ENCODE measurements at places on chromosomes 12 and 14. TPM values are rescaled to one million over a fixed set of nuclear protein-coding genes. Genes with fewer than 3 reads are reported as not detected.

GATC gene
- total RNA-seq: 20.2 TPM

SERPINA12 gene
- not detected for total RNA-seq

DNA sequence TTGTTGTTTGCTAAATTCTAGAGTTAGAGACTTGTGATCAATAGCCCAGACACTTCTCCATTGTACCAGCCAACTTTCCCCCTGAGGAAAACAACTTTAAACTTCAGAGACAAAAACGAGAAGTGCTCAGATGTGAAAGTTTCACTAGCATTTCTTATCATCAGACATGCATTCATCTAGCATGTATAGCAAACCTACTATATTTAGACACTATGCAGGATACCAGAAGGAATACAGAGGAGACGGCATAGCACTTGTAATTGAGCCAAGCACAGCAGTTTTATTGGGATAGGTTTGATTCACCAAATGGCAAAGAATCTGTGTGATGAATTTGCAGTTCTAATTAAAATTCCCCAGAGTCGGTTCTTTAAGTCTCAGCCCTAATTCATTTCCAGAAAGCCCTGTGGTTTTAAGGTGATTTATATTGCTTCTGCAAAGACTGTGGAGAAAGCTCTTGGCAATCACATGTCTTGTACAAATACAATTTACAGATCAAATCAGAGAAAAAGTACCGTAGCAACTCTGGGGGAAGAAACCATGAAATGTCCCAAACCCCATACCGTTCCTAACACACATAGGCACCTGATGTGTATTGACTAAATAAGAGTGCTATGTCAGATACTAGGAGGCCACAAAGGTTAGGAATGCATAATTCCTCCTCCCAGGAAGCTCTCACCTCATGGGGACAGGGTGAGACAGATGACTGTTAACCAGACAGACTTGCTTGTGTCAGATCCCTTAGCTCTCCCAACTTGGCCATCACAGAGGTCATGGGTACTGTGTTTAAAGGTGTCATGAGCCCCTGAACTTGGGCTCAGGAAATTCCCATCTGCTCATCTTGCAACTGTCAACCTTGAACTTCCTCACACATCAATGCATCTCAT is 69.6 kb upstream of the KRAS start:
- H3K4me1 ChIP-seq: peaks cover 9% of the 10 kb centered on the region
- H3K27ac ChIP-seq: no peak overlapping the region
- no peaks in the 10 kb centered on the region for H3K36me3 ChIP-seq
- H3K4me3 ChIP-seq: no peak overlapping the region
- peaks cover 14% of the 10 kb centered on the region for H3K27me3 ChIP-seq

SRSF5 gene
- total RNA-seq: 178 TPM

PLEKHD1 gene
- total RNA-seq: not detected

- no peak overlapping the region for H3K27ac ChIP-seq
- peaks cover 18% of the 10 kb centered on the region for H3K4me1 ChIP-seq
- peaks cover 4% of the 10 kb centered on the region for H3K27me3 ChIP-seq
- peak; percentile 37 for DNase-seq
- H3K36me3 ChIP-seq: no peaks in the 10 kb centered on the region
- H3K4me3 ChIP-seq: no peak overlapping the region
Measured at GRCh38 chr14:22220427-22220826, 368.6 kb downstream of the DAD1 start.

DNA sequence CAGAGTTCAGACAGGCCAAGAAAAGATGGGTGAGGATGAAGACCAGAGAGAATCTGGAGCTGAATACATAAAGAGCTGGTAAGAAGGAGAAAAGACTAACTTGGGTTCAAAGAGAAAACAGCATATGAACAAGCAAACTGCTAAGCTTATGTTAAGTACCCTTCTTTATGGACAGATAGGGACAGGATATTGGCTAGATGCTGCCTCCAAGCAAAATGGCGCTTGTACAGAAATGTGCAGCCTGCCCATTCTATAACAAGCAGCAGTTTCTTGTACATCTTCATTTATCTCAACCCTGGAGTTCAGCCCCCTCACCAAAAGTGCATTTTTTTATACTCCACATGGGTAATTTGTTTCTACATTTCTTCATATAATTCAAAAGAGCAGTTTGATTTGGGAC is 184.5 kb downstream of the RMST start:
- DNase-seq: no peak
- no peaks in the 10 kb centered on the region for H3K27me3 ChIP-seq
- H3K27ac ChIP-seq: no peak overlapping the region
- no peaks in the 10 kb centered on the region for H3K4me1 ChIP-seq

TBX3 gene
- total RNA-seq: 134 TPM

NYNRIN gene
- total RNA-seq: 4.3 TPM

LRRC10 gene
- not detected for total RNA-seq

DNA sequence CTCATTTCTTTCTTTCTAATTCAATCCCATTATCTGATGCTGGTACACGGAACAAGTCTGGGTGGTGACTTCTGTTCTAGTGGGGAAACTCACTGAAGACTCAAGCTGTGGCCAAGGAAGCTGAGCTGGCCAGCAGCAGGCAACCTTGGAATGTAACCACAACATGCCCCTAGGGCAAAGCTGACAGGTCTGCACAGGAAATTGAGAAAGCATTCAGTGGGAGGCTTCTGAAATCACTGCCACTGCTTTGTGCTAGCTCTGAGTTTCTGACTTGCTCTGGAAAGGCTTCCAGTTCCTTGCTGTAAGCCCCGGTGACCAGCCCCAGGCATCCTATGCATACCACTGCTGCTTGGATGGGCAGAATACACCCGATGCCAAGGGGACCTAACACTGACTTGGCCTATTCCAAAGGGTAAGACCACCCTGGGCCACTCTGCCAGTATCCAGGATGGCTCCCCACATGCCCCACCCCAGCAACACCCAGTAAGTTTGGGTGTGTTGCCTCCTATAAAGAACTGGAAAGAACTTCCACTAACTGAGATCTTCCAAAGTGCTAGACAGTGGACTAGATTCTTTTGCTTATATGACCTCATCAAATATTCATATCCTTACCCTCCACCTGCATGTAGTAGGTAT is 84.5 kb upstream of the CDKN3 start:
- peak; percentile 97 for DNase-seq
- peaks cover 32% of the 10 kb centered on the region for H3K4me1 ChIP-seq
- peak overlapping the region; percentile 5 for H3K27ac ChIP-seq
- peak overlapping the region; percentile 0 for H3K4me3 ChIP-seq

SLC17A8 gene
- total RNA-seq: not detected

- H3K4me1 ChIP-seq: peaks cover 15% of the 10 kb centered on the region
- H3K4me3 ChIP-seq: no peak overlapping the region
- H3K27ac ChIP-seq: no peak overlapping the region
- H3K27me3 ChIP-seq: peaks cover 19% of the 10 kb centered on the region
- no peak for DNase-seq
Measured at GRCh38 chr12:164207-164606, 49.8 kb downstream of the SLC6A12 start.

GNB3 gene
- total RNA-seq: 7.0 TPM

- H3K27ac ChIP-seq: no peak overlapping the region
- H3K27me3 ChIP-seq: peaks cover 16% of the 10 kb centered on the region
- no peak for DNase-seq
Measured at GRCh38 chr12:64950711-64951298, 126.4 kb downstream of the TBC1D30 start.

- H3K4me3 ChIP-seq: no peak overlapping the region
- DNase-seq: no peak
- H3K4me1 ChIP-seq: no peaks in the 10 kb centered on the region
- peaks cover 5% of the 10 kb centered on the region for H3K36me3 ChIP-seq
Measured at GRCh38 chr14:26394150-26394810, 203.6 kb downstream of the NOVA1 start.

RD3L gene
- not detected for total RNA-seq

GRCh38 chr12:50550530-50551223 is 45.9 kb downstream of the DIP2B start:
- H3K4me3 ChIP-seq: no peak overlapping the region
- no peaks in the 10 kb centered on the region for H3K27me3 ChIP-seq
- peak overlapping the region; percentile 27 for H3K27ac ChIP-seq
- DNase-seq: no peak

DNA sequence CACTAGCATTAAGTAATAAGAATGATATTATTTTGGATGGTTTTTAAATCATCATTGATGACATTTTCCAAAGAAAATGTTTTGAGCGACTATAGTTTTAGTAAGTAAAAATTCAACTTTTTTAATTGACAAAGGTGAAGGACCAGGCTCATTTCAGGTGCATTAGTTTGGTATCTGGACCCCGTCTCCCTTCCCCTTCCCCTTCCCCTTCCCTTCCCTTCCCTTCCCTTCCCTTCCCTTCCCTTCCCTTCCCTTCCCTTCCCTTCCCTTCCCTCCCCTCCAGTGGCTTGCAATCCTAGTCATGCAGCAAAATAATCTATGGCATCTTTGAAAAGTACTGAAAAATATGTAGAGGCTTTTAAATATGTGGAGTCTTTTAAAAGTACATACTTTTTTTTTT is 13.0 kb upstream of the SSPN start:
- no peak for DNase-seq
- no peak overlapping the region for H3K27ac ChIP-seq
- H3K27me3 ChIP-seq: peaks cover 7% of the 10 kb centered on the region
- H3K36me3 ChIP-seq: no peaks in the 10 kb centered on the region
- H3K4me1 ChIP-seq: peaks cover 8% of the 10 kb centered on the region
- no peak overlapping the region for H3K4me3 ChIP-seq

DNA sequence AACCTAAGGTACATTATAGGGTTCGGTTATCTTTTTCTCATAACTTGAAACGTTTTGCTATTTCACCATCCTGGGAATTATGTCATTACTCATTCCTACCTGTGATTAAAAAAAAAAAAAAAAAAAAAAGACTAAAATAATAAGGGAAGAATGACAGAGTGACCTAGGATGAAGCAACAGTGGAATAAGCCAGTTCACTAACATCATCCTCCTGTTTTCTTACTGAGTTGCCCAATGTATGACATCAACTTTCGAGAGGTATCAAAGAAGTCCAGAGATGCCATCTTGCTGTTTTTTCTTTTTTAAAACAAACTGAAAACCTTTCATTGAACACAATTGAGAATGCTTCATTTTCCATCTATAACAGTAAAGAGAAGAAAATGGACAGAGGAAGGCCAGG is 42.8 kb downstream of the AMN start:
- no peak for DNase-seq
- peaks cover 25% of the 10 kb centered on the region for H3K36me3 ChIP-seq
- no peak overlapping the region for H3K27ac ChIP-seq
- no peaks in the 10 kb centered on the region for H3K4me1 ChIP-seq

DNA sequence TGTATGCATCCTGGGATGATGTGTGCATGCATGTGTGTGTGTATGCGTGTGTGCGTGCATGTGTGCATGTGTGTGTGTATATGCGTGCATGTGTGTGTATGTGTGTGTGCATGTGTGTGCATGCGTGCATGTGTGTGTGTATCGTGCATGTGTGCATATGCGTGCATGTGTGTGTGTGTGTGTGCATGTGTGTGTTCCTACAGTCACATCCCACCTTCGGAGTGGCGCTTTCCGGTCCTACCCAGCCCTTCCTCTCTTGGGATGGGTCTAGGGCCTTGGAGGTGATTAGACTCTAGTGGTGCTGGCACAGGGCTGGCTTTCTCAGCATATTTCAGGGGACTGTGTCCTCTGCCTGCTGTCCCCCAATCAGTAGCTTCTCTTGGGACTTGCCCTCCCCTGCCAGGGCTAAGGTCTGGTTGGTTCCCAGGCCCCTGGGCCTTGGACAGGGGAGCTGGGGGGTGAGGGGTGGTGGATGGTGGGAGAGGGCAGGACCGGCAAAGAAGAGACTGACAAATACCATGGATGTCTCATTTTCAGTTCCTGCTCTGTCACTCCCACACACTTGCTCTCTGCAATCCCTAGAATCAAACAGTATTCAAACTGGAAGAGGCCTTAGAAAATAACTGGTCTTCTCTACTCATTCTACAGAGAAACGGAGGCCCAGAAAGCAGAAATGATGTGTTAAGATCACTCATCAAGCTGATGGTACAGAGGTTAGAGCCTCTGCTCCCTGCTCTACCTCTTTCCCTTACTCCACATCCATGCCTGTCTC is 21.9 kb upstream of the FAIM2 start:
- H3K27me3 ChIP-seq: peaks cover 7% of the 10 kb centered on the region
- H3K4me3 ChIP-seq: no peak overlapping the region

GRCh38 chr14:103886304-103887169 is 39.2 kb upstream of the PPP1R13B start:
- H3K4me1 ChIP-seq: no peaks in the 10 kb centered on the region
- H3K4me3 ChIP-seq: no peak overlapping the region
- no peaks in the 10 kb centered on the region for H3K36me3 ChIP-seq
- no peak overlapping the region for H3K27ac ChIP-seq
- H3K27me3 ChIP-seq: peaks cover 25% of the 10 kb centered on the region

DNA sequence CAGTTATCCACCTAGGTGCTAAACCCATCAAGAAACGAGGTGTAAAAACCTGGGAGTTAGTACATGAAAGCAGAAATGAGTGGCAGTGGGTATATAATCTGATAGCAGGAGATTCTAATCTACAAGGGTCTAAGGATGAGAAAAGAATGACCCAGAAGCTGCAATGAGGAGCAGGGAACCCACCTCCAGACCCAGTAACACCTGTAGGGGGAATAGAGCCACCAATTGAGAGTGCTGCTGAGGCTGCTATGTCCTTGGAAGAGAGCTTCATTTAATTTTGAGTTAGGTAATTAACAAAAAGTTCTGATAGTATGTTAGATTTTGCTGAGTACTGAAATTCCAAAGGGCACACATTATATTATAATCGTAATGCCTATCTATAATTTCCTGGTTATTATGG is 89.8 kb downstream of the KITLG start:
- H3K27me3 ChIP-seq: no peaks in the 10 kb centered on the region
- DNase-seq: no peak
- H3K4me3 ChIP-seq: no peak overlapping the region
- peaks cover 36% of the 10 kb centered on the region for H3K4me1 ChIP-seq

IAPP gene
- not detected for total RNA-seq

SALL2 gene
- total RNA-seq: 2.4 TPM

DNA sequence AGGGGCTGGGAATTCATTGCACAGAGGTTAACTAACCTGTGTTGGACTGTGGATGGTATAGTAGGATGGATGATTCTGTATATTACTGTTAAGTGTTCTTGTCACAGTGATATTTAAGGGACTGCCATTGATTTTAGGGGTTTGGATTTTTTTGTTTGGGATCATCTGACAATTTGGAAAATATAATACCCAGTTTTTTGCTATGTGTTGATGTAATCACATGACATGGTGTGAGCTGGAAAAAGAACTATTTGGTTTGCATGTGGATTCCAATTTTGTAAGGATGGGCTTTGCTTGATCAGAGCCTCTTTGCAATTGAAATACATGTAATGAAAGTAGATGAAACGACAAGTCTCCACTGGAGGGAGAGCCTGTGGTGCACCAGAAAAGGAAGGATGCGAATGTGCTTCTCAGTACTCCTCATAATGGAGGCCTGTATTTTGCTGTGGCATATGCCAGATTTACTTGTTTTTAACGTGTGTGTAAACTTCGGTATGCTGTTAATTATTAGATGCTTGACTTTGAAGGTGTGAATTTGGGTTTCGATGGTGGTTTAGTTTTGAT is 2.7 kb downstream of the DYRK2 start:
- H3K27ac ChIP-seq: peak overlapping the region; percentile 94
- peaks cover 5% of the 10 kb centered on the region for H3K27me3 ChIP-seq
- peak; percentile 50 for DNase-seq
- peaks cover 47% of the 10 kb centered on the region for H3K36me3 ChIP-seq
- H3K4me3 ChIP-seq: peak overlapping the region; percentile 98
- peaks cover 64% of the 10 kb centered on the region for H3K4me1 ChIP-seq

Measured in HFFc6 (cell line).